Daoy (cell line): ENCODE measurements at places on chromosomes 3 and 15. TPM values are rescaled to one million over a fixed set of nuclear protein-coding genes. Genes with fewer than 3 reads are reported as not detected.

Gene MSL2
- 5.1 and 24.9 TPM in 2 replicates for total RNA-seq

Gene SLC28A2
- total RNA-seq: not detected in 2 replicates

Gene CRELD1
- 9.9 and 12.4 TPM in 2 replicates for total RNA-seq

Gene GOLGA8J
- not detected in 2 replicates for total RNA-seq

Gene ZNF592
- 1.4 and 2.1 TPM in 2 replicates for total RNA-seq

Gene ARMC8
- total RNA-seq: 54.8 and 56.3 TPM in 2 replicates

Gene EFCC1
- total RNA-seq: not detected in 2 replicates

Gene SLCO2A1
- 1.4 and 4.8 TPM in 2 replicates for total RNA-seq

Gene GJD2
- total RNA-seq: not detected in 2 replicates

Gene CGNL1
- total RNA-seq: 0.30 and 0.34 TPM in 2 replicates

Gene RAMAC
- 63.6 and 77.4 TPM in 2 replicates for total RNA-seq
